Caco-2 (cell line): ENCODE measurements at places on chromosomes 5 and 9. TPM values are rescaled to one million over a fixed set of nuclear protein-coding genes. Genes with fewer than 3 reads are reported as not detected.
A peak's percentile ranks its signal among the peaks of the same experiment; 100 is the strongest.

DNA sequence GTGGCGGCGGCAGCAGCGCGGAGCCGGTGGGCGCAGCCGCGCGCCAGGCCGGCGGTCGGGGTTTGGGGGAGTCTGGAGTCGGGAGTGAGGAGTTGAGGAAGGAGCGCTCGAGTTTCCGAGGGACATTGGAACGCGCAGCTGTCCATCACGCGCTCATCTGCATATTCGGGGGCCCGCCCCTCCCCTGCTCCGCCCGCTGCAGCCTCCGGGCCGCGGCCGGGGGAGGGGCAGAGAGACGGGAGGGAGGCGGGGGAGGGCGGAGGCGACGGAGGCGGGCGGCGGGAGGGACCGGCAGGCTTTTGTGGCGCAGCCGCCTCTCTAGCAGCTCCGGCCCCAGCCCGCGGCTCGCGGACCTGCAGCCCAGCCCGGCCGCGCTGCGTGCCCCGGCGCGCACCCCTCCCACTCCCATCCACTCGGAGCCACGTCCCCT is at the start of gene IRX2:
Gene IRX2, minus strand, starts transcription at position 86 of the 430 bp plus-strand sequence. CDS start 264 bp downstream, outside the sequence.
- DNase-seq = peak; percentile 94

DNA sequence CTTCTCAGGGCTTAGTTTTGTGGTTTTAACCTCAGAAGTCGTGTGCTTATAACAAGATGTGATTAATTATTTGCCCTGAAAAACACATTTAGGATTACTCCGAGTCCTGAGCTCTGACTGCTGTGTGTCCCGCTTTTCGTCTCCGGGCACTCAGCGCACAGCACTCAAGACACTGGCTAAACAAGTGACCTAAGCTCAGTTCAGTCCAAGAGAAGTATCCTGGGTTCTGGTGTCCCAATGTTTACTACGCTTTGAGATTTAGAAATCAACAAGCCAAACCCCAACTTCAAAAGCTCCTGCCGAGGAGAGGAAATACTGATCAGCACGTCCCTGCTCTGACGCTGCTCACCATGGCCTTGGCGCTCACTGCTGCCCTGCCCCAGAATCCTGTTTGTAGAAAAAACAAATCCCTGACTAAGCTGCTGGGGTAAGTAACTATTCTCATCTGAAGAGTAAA is 53.2 kb downstream of the IPPK start:
- DNase-seq = no peak

- no peak for DNase-seq
Measured at GRCh38 chr9:101739311-101739710, 864 bp upstream of the GRIN3A start.

DNA sequence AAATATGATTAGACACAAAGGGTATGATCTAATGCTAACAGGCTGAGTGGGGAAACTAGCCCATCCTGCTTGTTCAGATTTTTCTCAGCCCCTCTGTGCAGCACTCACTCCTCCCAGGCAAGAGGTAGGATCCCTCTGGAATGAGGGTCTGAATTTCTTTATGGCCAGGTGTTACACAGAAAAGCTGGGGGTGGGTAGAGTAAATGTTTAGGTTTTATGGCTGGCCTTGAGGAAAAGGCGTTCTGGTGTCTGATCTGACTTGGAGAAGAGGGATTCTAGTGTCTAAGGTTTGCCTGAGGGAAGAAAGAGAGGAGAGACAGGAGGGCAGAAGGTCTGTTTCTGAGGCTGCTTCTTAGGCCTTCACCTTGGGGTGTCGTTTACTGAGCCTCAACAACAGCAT is 97.3 kb downstream of the MUSK start:
- no peak for DNase-seq

GRCh38 chr9:81022177-81022576 is 667.2 kb downstream of the TLE1 start:
- no peak for DNase-seq

- DNase-seq = no peak
Measured at GRCh38 chr9:79001012-79001411, 570.8 kb upstream of the TLE4 start.

GRCh38 chr9:79657891-79658290 is 86.1 kb downstream of the TLE4 start:
- no peak for DNase-seq

GRCh38 chr9:89562186-89562814 is 42.5 kb upstream of the GADD45G start:
- peak; percentile 42 for DNase-seq

GRCh38 chr5:38369692-38370091 is 111.3 kb downstream of the EGFLAM start:
- no peak for DNase-seq

The NUTM2G gene
- total RNA-seq = not detected in 2 replicates

The KCNN2 gene
- total RNA-seq = 0.27 TPM in 1 of 2 replicates, not detected in the other

The PAPPA gene
- total RNA-seq = not detected in 2 replicates

The SOWAHA gene
- total RNA-seq = 3.7 and 4.1 TPM in 2 replicates

The PCDHB4 gene
- not detected in 2 replicates for total RNA-seq

The WDR31 gene
- total RNA-seq = 1.9 and 2.3 TPM in 2 replicates

The AQP7 gene
- 2.2 and 2.4 TPM in 2 replicates for total RNA-seq

The DDX4 gene
- 0.26 TPM in 1 of 2 replicates, not detected in the other for total RNA-seq

The LPAR1 gene
- 19.8 and 20.3 TPM in 2 replicates for total RNA-seq
